Iris pigment epithelial cell (primary cell): ENCODE measurements at places on chromosomes 11 and 22.

- peak; percentile 56 for DNase-seq
These were observed 46.1 kb upstream of the OR4B1 start for GRCh38 chr11:48170241-48171233.

GRCh38 chr11:120573756-120574354, 62.3 kb downstream of the GRIK4 start:
- no peak for DNase-seq

DNA sequence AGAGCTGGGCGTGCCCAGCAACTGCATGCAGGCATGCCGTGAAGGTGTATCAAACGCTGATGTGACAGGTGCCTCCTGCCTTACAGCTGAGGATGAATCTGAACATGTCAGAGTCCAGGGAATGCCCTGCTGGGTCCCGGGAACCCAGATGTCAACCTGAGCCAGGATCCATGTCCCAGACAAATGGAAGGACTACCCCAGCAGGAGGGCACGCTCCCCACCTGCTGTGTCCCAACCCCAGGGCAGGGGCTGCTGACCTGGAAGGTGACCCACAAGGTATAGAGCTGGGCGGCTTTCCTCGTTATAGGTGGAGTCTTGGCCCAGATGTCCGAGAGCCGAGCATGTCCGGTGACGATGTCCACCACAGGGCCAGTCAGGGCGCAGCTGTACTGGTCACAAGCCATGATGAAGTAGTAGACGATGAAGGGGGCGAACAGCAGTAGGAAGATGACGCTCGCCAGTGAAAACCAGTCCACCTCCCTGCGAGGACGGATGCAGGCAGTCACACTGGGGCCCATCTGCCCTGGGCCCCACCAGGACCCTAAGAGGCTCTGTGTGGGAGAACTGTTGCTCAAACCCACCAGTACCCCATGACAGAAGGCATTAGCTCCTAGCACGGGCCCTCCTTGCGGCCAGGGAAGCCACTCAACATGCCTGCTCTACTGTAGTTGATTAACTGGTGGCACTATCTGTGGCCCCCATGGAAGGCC, 4.3 kb downstream of the DHCR7 start:
- no peak for DNase-seq

- DNase-seq = no peak
These were observed 164.6 kb downstream of the ETS1 start for GRCh38 chr11:128422576-128423370.

GRCh38 chr11:34633640-34633989, 12.7 kb downstream of the EHF start:
- DNase-seq = no peak

DNA sequence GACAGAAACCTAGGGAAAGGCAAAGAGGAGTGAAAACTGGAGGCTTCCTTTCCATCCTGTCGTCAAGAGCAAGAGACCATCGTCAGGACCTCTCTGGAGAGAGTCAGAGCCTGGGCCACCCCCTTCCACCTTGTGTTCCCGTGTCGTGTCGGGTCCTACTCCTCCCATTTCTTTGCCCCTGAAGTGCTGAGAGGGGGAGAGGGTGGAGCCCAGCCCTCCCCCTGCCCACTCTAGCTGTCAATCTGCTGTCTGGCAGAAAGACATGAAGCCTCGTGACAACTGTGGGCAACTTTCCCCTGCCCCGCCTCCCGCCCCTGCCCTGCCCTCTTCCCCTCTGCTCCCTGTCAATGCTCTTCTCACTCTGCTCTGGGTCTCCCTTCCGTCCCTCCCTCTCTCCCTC, 20.6 kb downstream of the ANKK1 start:
- no peak for DNase-seq
